Stimulated activated CD4-positive, alpha-beta T cell treated with anti-CD3 and anti-CD28 coated beads, Interleukin-2, amount 100 ng/mL, for 4 hours (primary cell): ENCODE measurements at places on chromosomes 12 and 14.

- no peak for DNase-seq
Observed at GRCh38 chr12:65741656-65742017, 82.6 kb upstream of the HMGA2 start.

DNA sequence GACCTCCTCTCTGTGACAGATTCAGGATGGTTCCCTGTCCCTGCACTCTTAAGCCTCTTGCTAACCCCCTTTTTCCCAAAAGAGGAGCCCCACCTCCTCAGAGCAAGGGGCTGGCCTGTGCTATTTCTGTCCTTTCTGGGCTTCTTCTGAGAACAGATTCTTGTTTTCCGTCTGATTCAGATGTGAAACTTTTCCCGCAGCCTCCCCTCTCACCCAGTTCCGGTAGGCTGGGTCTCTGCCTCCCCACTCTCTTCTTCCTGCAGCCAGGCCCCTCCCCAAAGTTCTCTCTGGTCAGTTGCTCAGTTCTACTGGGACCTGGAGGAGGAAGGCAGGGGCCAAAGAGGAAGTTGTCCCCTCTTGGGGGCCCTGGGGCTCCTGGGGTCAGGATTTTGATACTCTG lies 11.8 kb downstream of the PDE1B start:
- DNase-seq, result no peak

- DNase-seq, result no peak
Observed at GRCh38 chr12:97912943-97913342, 450.3 kb downstream of the RMST start.

DNA sequence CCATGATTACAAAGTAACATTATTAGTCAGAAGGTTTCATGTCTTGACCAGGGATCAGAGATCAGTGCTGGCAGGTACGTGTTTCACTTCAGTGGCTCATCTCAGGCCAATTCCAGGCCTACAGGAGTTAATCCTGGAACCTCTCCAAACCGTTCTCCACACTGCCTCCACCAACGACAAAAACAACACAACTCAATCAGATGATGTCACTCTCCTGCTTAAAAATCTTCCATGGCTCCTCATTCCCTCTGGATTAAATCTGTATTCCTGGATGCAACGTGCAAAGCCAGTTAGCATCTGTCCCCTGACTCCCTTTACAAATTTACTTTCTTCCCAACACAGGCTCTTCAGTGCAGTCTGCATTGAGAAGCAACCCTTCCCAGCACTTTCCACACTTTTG lies 34.3 kb upstream of the TXNRD1 start:
- DNase-seq, result no peak

GRCh38 chr12:10354502-10354901 lies 35.3 kb downstream of the KLRK1 start:
- no peak for DNase-seq

GRCh38 chr12:94074980-94075629 lies 73.3 kb upstream of the PLXNC1 start:
- DNase-seq, result no peak

- no peak for DNase-seq
Observed at GRCh38 chr12:122858591-122859302, 23.5 kb downstream of the HIP1R start.

DNA sequence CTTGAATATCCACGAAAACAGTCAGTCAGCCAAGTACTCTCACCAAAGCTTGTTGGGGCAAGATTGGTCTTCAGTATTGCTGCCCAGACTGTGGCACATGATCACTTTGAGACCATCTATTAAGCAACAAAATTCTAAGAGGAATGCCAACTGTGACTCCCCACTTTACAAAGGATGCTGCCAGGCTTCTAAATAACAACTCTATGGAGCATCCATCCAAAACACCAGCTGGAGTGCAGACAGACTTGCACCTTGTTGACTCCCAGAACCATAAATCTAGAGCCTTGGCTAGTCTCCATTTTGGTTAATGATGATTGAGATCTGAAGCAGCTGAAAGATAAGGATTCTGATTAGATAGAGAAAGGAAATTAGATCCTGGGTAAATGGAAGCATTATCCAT lies 132.8 kb downstream of the DIO2 start:
- no peak for DNase-seq

GRCh38 chr14:24102357-24103048 lies 8.4 kb downstream of the PCK2 start:
- no peak for DNase-seq

DNA sequence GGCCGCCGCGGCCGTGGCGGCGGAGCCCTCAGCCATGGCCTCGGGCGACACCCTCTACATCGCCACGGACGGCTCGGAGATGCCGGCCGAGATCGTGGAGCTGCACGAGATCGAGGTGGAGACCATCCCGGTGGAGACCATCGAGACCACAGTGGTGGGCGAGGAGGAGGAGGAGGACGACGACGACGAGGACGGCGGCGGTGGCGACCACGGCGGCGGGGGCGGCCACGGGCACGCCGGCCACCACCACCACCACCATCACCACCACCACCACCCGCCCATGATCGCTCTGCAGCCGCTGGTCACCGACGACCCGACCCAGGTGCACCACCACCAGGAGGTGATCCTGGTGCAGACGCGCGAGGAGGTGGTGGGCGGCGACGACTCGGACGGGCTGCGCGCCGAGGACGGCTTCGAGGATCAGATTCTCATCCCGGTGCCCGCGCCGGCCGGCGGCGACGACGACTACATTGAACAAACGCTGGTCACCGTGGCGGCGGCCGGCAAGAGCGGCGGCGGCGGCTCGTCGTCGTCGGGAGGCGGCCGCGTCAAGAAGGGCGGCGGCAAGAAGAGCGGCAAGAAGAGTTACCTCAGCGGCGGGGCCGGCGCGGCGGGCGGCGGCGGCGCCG lies 381 bp downstream of the YY1 start:
- no peak for DNase-seq

DNA sequence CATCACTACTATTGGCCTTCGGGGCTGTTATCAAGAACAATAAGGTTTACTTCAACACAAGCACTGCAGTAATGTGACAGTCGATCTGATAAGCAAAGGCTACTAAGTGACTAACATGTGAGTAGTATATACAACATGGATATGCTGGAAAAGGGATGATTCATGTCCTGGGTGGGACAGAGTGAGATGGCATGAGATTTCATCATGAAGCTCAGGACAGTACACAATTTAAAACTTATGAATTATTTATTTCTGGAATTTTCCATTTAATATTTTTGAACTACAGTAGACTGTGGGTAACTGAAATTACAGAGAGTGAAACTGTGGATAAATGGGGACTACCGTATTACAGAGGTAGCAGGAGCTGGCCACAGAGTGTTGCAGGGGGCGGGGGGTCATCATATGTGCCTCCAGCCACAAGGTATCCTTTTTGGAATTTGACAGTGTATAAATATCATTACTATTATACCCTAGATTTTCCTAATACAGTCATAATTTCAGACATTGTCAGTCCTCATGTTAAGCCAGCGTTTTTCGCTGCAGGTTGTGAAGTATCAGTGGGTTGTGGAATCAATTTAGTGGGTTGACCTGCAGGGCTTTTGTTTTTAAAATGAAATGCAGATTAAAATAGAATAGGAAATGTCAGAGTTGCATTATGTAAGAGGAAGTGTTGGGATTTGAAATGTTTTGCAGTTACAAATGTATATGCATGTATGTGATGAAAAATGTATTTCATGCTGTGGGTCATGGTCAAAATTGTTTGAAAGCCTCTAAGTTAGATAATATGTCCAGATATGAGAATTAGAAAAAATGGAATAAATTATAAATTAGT lies 148.0 kb upstream of the NUDT4 start:
- DNase-seq, result no peak

DNA sequence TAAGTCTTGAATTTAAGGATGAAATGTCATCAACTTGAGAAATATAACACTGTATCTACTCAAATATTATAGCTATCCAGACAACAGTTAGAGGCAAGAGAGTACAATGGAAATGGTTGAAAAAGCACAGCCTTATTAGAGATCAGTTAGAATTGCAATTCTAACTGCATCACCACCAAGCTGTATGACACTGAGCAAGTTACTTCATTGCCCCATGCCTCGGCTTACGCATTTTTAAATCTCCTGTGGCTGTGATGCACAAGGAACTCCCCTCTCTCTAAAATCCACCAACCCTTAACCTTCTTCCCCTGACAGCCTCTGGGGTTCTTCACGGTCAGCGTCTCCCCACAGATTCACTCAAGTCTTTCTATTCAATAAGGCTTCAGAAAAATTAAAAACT lies 75.1 kb downstream of the MED13L start:
- DNase-seq, result no peak

GRCh38 chr12:15700595-15700994 lies 88.6 kb downstream of the EPS8 start:
- DNase-seq, result no peak

DNA sequence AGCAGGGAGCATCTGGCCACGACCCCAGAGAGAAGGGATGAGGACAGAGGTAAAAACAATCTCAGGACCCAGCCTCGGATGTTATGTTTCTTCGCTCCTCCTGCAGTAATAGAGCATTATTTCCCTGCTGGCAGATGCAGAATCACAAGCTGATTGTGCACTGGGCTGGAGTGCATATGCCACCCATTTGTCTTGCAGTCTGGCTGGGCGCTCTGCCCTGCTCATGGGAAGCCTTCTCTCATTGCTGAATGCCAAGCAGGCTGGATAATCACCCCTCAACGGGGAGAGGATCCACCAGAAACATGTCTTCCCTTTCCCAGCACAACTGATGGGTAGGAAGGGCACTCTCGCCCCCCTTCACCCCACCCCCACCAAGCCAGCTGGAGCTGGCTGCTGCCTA lies 8.5 kb upstream of the VASH1 start:
- no peak for DNase-seq

GRCh38 chr12:121579190-121579791 lies 1.5 kb downstream of the KDM2B start:
- DNase-seq, result peak; percentile 11

- DNase-seq, result no peak
Observed at GRCh38 chr12:12539028-12539810, 23.4 kb downstream of the DUSP16 start.

GRCh38 chr12:86627001-86627400 lies 370.8 kb upstream of the MGAT4C start:
- no peak for DNase-seq

DNA sequence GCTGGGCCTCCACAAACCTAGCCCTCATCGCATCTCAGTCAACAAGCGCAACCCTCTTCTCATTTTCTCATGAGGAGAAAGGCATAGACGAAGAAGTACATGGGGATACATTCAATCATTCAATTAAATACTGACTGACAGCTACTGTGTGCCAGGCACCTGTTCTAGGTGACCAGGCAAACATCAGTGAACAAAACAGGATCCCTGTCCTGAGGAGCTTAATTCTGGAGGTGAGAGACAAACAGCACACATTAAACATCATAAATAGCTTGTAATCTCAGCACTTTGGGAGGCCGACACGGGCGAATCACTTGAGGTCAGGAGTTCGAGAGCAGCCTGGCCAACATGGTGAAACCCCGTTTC lies 362 bp upstream of the ACYP1 start:
- no peak for DNase-seq

DNA sequence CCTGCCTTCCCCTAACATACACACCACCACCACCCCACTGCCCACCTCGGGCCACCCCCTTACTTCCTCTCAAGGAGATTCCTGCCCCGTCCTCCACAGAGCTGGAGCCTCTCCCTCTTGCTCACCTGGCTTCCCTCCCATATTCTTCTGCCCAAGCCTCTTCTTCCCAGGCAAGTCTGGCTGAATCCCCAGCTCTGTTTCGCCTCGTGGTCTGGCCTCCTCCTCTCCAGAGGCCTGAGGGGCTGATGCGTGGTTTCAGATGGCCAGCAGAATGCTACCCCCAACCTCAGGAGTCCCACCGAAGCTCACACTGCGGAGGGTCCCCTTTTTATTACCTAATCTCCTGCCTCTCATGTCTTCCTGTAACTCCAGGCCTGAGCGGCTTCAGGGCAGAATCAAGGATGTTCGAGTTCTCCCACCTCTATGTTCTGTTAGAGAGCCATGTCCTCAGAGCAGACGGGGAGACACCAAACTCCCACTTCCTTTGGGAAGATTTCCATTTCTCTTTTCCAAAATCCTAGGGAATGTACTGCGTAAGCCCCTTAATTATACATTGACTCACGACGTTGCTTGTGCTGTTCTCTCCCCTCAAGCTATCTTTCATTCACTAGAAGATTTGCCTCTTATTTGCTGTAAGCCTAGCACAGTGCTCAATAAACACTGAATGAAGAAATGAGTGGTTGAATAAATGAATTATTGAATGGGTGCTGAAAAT lies 33.9 kb upstream of the LTBP2 start:
- no peak for DNase-seq

DNA sequence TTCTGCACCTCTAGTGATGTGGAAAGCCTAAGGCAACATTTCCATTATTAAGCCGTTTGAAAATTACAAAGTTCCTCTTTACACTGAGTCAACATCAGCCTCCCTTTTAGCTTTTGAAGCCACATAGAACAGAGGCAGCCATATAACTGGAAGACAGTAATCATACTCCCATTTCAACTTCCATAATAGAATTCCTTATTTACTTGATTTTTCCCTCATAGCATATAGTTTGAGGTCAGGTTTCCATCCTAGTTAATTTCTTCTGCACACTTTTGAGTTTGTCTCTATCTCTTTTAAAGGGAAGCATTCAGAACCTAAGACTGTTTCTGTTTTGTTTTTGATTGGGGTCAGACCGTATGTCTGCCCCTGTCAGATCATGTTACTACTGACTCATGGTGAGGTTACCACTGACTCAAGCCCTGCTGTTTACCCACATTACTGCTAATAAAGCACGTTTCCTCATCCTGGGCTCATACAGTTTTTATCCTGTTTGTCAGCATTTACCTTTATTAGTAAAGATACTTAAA lies 161.0 kb downstream of the SLC38A4 start:
- DNase-seq, result no peak

DNA sequence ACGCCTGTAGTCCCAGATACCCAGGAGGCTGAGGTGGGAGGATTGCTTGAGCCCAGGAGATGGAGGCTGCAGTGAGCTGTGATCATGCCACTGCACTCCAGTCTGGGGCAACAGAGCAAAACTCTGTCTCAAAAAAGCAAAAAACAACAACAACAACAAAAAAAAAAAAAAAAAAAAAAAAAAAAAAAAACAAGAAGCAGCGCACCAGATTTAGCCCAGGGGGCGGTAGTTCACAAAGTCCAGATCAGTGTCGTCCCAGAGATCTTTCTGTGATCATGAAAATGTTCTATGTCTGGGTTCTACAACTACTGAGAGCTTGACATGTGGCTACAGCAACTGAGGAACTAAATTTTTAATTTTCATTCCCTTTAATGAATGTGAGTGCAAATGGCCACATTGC lies 27.4 kb downstream of the OAS2 start:
- no peak for DNase-seq

DNA sequence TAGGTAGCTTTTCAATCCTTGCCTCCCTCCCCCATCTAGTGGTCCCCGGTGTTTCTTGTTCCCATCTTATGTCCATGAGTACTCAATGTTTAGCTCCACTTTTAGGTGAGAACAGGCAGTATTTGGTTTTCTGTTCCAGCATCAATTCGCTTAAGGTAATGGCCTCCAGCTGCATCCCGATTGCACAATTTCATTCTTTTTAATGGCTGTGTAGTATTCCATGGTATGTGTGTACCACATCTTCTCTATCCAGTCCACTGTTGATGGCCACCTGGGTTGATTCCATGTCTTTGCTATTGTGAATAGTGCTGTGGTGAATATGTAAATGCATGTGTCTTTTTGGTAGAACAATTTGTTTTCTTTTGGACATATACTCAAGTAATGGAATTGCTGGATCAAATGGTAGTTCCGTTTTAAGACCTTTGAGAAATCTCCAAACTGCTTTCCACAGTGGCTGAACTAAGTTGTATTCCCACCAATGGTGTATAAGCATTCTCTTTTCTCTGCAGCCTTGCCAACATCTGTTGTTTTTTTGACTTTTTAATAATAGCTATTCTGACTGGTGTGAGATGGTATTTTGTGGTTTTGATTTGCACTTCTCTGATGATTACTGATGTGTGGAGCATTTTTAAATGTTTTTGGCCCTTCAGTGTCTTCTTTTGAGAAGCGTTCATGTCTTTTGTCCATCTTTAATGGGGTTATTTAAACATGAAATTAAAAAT lies 34.2 kb upstream of the ASPG start:
- DNase-seq, result no peak
